Endodermal cell (in vitro differentiated cells): ENCODE measurements at places on chromosomes 13 and 19.
A peak's percentile ranks its signal among the peaks of the same experiment; 100 is the strongest.

DNA sequence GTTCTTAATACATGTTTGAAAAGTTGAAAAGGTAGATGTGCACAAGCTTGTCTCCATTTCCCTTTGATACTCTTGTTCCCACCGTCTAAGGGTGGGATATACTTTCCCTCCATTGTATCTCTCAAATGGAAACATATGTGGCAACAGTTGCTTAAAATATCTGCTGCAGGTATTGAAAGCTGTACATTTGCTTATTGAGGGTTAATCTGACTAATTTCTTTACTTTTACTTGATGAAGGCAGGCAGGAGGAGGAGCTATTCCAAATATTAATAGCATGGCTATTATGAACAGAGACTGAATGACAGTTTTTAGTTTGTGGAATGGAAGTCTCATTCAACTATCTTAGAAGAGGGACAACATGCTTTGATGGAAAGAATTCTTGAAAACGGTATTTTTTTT is 103.8 kb downstream of the SLC10A2 start:
- DNase-seq = no peak

DNA sequence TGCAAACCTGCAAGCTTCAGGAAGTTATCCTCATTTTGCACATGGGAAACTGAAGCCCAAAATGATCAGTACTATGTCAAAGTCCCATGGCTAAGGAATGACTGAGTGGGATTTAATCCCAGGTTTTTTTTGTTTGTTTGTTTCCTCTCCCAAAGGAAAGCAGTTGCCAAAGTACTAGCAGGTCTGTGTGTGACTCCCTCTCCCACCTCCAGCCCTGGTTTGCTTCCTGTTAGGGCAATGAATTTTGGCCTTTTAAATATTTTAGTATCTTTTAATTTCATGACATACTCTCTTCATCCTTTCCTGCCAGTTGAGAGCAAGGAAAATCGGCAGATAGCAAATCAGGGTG is 134.1 kb upstream of the RNF113B start:
- no peak for DNase-seq

- no peak for DNase-seq
Measured at GRCh38 chr13:36847606-36848005, 28.6 kb downstream of the RFXAP start.

DNA sequence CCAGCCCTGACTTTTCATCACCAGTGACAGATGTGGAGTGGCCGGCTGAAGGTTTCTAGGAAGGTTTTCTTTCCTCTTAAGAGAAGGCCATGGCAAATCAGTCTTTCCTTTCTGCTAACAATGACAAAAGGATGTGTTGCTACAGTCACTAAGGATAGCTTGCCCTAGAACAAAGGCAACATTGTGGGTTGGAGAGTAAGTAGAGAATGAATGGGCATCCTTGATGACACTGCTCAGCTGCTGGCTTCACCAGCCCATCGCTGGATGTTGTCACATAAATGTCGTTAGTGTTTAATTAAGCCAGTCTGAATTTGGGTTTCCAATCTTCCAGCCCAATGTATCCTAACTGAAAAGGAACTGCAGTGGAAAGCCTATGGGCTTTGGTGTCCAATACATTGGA is 168.4 kb downstream of the ZIC5 start:
- no peak for DNase-seq

- DNase-seq = peak; percentile 56
Measured at GRCh38 chr13:27257648-27258253, 6.4 kb downstream of the RPL21 start.

DNA sequence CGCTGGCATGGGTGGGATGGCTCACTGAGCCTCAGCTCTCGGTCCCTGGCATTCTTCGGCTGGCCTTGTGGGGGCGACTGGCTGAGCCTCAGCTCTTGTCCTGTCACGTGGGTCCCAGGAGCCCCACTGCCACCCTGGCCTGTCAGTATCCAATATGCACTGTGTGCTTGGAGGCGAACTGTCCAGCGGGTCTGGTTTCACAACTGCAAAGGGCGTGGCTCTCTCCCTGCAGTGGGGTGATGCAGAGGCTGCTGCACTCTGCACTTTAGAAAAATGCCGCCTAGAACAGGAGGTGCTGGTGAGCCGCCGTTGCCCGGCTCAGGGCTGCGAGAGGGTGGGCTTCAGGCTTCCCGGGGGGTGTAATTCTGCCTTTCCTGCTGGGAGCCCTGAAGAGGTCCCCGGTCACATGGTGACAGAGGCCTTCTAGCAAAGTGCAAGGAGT is 17.0 kb upstream of the TMEM255B start:
- peak; percentile 80 for DNase-seq

GRCh38 chr13:64186071-64186470 is 2770.4 kb upstream of the PCDH20 start:
- no peak for DNase-seq

- no peak for DNase-seq
Measured at GRCh38 chr19:6930190-6930589, 42.8 kb downstream of the ADGRE1 start.

- peak; percentile 46 for DNase-seq
Measured at GRCh38 chr13:32426191-32426989, 1.5 kb downstream of the N4BP2L1 start.

- DNase-seq = peak; percentile 85
Measured at GRCh38 chr19:44951179-44952159, 3.7 kb upstream of the CLPTM1 start.

DNA sequence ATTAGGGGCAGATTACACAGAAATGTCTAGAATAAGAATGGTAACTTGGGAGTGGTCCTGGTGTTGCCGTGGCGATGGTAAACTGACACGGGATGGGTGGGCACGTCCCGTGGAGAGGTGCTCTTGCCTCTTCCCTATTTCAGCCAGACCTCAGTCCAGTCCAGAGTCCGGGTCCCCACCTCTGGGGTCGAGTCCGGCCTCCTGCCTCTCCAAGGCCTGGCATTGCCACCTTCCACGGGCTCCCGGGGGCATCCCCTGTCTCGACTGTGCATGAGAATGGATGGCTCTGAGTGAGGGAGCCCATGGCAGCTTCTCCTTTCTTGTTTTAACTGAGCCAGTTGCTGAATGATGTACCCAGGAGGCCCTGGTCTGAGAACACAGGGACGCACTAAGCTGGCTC is 142.3 kb downstream of the SOX1 start:
- no peak for DNase-seq

GRCh38 chr13:109521719-109522118 is 264.7 kb downstream of the IRS2 start:
- no peak for DNase-seq

DNA sequence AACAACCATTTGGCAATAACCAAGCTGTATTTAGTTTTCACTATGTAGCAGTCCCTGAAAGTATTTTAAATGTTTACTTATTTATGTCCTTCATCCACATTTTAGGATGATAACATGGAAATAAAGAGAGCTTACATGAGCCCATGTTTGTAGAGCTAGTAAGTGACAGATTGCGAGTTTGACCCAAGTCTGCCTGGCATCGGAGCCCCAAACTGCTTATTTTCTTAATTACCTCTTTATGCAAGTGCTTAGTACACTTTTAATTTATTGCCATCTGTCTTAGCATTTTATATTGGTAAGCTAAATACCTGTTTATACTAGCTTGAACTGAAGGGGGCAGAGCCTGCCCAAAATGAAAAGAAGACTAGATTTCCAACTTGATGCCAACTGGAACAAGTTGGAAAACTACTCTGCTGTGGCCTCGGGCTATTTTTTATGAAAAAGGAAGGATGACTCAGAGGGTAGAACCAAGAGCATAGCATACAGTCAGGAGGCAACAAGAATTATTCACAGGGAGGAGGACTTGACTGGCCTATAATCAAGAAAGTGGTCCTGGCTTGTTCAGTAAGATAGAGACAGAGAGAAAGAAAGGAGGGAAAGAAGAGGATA is 150.2 kb downstream of the NDFIP2 start:
- DNase-seq = no peak

DNA sequence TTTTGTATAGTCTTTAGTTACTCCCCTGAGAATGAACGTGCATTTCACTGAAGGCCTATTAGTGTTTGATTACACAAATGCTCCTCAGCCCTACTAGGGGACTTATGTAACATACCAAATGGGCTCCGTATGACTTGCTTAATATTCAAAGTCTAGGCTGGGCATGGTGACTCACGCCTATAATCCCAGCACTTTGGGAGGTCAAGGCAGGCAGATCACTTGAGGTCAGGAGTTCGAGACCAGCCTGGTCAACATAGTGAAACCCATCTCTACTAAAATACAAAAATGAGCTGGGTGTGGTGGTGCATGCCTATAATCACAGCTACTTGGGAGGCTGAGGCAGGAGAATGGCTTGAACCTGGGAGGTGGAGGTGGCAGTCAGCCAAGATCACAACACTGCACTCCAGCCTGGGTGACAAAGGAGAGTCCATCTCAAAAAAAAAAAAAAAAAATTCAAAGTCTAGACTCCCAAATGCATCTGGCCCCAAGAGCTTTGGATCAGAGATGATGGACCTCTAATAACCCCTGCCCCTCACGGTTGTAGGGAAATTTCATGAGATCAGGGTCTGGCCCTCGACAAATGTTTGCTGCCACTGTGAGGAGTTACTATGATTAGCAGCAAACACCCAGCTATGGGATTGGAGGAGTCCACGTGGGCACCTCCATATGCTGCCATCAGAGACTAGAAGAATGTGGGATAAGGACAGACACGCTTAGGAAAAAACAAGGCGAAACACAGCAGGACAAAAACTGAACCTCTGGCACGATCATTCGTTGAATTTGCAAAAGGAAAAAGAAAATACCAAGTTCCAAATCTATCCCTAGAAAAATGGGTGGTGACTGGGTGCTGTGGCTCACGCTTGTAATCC is 4.6 kb downstream of the FBXO17 start:
- no peak for DNase-seq

DNA sequence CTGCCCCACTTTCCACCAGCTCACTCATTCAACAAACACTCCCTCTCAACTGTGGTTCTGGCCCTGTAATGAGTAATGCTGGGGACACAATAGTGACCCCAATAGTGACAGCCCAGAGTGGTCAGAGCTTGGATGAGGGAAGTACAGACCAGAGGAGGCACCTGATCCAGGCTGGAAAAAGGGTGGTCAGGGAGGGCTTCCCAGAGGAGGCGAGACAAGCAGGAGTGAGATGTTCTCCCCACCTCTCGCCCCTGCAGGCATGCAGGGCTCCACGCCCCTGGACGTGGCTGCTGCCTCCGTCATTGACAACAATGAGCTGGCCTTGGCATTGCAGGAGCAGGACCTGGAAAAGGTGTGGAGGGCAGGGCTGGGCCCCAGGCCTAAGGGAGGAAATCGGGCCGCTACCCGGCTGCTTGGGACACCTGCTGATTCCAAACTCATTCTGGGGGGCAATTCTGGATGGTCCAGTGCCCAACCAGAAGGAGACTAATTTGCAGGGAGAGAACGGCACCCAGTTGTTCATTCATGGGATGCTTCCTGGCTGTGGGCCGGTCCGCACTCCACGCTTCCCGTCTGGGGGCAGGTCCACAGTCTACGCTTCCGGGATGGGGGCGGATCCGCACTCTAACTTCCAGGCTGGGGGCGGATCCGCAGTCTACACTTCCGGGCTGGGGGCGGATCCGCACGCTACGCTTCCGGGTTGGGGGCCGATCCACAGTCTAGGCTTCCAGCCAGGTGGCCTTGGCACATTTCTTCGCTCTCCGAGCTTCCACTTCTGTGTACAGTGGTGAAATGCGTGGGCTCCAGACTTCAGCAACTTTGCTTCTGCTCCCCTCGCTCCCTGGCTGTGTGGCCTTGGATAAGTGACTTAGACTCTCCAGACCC is 63.4 kb downstream of the RYR1 start:
- DNase-seq = no peak

DNA sequence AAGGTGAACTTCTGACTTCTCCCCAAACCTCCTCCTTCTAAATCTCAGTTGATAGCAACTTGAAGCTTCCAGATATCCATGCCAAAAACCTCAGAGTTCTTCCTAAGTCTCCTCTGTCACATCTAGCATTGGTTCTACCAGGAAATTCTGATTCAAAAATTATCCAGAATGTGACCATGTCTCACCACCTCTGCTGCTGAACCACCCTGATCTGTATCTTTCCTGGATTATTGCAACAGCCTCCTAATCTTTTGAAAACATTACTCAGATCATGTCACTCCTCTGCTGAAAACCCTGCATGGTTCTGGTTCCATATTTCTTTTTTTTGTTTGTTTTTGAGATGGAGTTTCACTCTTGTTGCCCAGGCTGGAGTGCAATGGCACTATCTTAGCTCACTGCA is 78.7 kb upstream of the TNFSF11 start:
- no peak for DNase-seq

DNA sequence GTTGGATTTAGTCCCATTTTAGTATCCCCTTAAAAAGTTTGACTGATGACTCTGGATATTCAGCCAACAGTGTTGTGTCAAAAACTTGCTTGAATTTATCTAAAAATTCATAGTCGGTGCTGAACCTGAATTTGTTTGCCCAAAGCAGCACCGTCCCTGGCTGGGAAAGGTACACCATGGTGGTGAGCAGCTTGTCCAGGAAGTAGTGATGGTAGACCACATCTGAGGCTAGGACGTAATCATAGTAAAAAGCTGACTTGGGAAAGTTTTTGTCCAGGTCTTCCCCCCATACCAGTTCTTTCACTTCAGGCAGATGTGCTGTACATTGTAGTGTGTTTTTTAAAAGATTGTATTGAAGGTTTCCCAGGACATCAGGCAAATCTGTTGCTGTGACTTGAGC is 8.8 kb downstream of the METTL21C start:
- no peak for DNase-seq

DNA sequence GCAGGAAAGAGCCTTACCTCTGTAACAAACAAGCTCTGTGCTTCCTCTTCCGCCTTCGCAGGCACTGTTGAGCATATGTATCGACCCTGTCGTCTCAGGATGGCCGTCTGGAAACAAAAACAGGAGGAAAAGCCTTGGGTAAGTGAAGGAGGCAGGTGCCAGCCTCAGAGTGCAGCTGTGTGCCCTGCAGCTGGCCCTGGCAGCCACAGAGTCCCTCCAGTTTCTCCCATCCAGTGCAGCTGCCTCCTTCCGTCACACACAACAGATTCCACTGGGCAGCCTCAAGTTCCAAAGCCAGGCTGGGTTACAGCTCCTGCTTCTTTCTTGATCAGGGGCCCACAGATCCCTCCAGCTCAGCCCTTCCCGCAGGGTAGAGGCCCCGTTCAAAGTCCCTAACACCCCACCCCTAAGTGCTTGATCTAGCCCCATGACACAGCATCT is 47.7 kb downstream of the DOCK9 start:
- peak; percentile 48 for DNase-seq

- DNase-seq = no peak
Measured at GRCh38 chr19:17790059-17790780, 4.7 kb upstream of the B3GNT3 start.

DNA sequence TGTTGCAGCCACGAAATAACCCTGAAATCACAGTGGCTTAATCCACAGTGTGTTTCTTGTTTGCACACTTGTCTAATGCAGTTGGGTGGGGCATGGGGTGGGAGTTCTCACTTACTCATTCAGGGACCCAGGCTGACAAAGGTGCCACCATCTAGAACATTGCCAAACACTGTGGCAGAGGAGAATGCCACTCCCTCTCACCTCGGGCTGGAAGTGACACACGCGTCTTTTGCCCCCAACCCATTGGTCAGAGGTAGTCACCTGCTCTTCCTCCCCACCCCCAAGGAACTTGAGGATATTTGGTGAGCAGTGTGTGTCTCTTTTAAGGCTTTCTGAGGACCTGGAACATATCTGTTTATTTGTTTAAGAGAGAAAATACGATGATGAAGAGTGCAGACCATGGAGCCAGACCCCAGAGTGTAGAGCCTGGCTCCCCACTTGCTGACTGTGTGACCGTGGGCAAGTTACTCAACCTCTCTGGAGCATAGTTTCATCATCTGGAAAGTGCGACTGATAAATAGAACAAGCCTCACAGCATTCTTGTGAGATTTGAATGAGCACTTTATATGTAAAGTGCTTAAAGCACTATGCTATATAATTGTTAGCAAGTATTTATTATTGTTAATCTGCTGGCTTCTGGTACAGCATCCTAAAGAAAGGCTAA is 17.4 kb downstream of the GPR183 start:
- DNase-seq = no peak
